SW480 (cell line): ENCODE measurements at places on chromosomes 1 and 21.
A peak's percentile ranks its signal among the peaks of the same experiment; 100 is the strongest.

GRCh38 chr1:115748401-115749150 is 19.9 kb downstream of the CASQ2 start:
- peak; percentile 82 for DNase-seq

GRCh38 chr1:211610779-211611556 is 32.0 kb upstream of the SLC30A1 start:
- no peak for DNase-seq

- no peak for DNase-seq
Observed at GRCh38 chr1:3004285-3005205, 16.7 kb upstream of the ACTRT2 start.

DNA sequence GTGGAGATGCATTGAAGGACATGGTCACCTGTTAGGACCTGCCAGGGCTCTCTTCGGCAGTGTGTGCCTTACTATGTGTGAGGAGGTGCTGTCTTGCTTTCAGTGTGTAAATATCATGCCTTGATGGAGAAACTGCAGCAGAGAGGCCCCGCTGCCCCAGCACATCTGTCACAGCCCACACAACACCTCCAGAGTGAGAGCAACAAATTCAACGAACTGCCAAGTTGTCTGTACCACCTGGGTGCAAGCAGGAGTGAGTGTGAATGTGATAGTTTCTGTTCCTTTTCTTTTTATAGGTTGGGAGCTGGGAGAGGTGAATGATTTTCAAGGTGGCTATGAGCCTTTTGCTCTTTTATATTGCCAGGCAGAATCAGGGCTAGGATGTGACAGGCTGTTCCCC is 114.6 kb upstream of the KIAA0040 start:
- DNase-seq: no peak

DNA sequence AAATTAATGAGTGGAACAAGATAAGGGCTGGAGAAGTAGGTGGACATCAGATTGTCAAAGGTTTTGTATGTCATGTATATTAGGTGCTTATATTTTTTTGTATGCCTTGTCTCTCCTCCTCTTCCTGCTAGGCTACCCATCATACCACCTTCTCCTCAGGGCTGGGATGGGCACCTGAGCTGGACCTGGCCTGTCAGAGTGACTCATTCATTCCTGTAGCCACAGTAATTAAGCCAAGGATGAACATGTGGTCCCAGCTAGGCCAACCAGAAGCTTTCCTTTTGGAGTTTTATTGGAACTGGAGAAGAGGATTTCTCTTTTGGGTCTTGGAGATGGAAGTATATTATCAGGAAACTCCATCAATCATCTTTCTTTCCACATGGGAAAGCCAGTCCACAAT is 21.2 kb downstream of the PTGS2 start:
- peak; percentile 16 for DNase-seq

DNA sequence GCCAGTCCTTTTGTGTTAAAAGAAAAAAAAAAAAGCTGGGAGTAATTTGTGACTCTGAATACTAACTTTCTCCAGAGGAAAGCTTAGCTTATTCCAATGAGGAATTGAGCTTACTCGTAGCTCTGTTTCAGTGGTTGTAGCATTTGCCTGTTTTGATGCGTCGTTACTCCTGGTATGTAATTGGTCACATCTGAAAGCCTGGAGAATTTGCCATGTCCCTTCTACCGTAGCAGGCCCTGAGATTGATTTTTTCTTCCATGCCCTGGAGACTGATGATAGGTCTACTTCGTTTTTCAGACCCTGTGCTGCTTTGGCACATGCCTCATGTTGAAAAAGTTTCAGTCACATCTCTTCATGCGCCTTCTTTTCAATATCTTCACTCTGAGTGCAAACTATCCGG is 1103.0 kb downstream of the PLA2G4A start:
- DNase-seq: no peak

- no peak for DNase-seq
Observed at GRCh38 chr1:21674957-21675356, 5.8 kb upstream of the RAP1GAP start.

DNA sequence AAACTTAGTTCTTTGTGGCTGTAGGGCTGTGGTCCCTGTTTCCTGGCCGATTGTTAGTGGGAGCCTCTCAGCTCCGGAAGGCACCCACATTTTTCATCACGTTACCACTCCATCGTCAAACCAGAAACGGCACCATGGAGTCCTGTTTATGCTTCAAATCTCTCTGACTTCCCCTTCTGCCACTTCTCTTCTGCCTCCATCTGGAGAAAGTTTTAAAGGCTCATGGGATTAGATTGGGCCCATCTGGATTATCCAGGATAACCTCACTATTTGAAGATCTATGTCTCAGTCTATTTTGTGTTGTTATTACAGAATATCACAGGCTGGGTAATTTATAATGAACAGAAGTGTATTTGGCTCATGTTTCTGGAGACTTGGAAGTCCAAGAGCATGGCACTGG is 19.3 kb upstream of the IL22RA1 start:
- no peak for DNase-seq

GRCh38 chr1:111571987-111572386 is 47.6 kb upstream of the RAP1A start:
- no peak for DNase-seq

GRCh38 chr1:53108646-53109580 is 33.5 kb downstream of the SLC1A7 start:
- no peak for DNase-seq

- no peak for DNase-seq
Observed at GRCh38 chr1:60697204-60697994, 385.0 kb upstream of the NFIA start.

GRCh38 chr1:91724231-91724630 is 161.7 kb downstream of the TGFBR3 start:
- DNase-seq: no peak

GRCh38 chr1:171644805-171645483 is 7.5 kb downstream of the MYOC start:
- peak; percentile 84 for DNase-seq

- DNase-seq: no peak
Observed at GRCh38 chr1:38775175-38775845, 84.3 kb downstream of the RRAGC start.

GRCh38 chr1:115220340-115221270 is 117.4 kb downstream of the NGF start:
- no peak for DNase-seq

DNA sequence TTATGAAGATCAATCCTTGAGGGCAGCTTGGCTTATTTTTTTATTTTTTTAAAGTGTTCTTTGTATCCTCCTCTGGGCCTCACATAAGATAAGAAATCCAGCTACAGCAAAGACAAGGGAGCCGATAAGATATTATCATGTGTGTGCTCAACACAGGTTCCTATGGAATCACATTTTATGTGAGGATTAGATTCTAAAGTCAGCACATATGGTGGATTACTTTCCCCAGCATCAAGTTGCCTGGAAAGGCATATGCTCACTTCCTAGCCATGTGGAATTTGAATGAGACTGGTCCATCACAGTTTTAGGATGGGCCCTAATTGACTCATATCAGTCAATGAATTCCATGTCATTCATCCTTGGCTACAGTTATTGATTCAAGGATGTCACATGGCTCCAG is 456.9 kb upstream of the LRRC7 start:
- no peak for DNase-seq

GRCh38 chr1:228810878-228811711 is 75.8 kb downstream of the RHOU start:
- no peak for DNase-seq
